ENCODE measurements at places on chromosomes 6 and 20.

DNA sequence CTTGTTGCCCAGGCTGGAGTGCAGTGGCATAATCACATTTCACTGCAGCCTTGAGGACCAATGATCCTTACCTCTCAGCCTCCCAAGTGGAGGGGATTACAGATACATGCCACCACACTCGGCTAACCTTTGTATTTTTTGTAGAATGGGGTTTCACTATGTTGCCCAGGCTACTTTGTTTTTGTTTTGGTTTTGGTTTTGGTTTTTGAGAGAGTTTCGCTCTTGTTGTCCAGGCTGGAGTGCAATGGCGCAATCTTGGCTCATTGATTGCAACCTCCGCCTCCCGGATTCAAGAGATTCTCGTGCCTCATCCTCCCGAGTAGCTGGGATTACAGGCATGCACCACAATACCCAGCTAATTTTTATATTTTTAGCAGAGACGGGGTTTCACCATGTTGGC is 105.5 kb downstream of the BMP7 start:
- DNase-seq, result no peak

DNA sequence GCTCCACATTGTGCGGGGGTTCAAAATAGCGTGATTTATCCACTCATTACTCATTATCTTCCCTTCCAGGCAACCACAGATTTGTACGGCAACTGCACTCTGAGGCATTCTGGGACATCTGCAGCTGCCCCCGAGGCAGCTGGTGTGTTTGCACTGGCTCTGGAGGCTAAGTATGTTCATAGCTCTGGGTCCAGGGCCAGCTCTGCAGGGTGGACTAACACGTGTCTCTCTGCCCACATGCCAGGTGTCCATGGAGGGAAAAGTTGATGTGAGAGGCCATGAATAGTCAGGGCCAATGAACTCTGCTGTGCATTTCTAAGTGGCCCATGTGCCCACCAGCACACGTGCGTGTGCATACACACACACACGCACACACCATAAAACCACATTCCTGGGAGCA is 74.9 kb downstream of the BFSP1 start:
- DNase-seq, result no peak

- no peak for DNase-seq
Observed at GRCh38 chr20:44494266-44494665, 18.6 kb downstream of the TTPAL start.

- DNase-seq, result no peak
Observed at GRCh38 chr6:98782772-98783171, 51.6 kb upstream of the POU3F2 start.

DNA sequence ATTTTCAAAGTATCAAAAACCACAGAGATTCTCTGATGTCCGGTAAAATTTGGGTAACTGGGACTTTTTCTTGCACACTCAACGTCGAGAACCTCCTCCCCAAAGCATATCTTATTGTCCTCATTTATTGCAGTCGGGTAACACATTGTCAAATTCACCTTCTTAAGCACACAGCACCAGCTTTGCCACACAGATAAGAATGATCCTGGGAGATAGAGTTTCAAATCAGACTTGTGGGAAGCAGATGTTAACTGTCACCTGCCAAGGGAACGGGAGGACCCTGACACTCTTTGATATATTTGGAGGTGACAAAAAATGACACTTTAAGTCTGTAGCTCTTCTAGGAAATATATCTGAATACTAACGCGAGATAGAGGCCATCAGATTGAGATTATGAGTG is 282.1 kb upstream of the BMP2 start:
- no peak for DNase-seq

- no peak for DNase-seq
Observed at GRCh38 chr20:9550283-9550682, 35.9 kb downstream of the LAMP5 start.

- no peak for DNase-seq
Observed at GRCh38 chr20:59940956-59941294, 736 bp downstream of the FAM217B start.

DNA sequence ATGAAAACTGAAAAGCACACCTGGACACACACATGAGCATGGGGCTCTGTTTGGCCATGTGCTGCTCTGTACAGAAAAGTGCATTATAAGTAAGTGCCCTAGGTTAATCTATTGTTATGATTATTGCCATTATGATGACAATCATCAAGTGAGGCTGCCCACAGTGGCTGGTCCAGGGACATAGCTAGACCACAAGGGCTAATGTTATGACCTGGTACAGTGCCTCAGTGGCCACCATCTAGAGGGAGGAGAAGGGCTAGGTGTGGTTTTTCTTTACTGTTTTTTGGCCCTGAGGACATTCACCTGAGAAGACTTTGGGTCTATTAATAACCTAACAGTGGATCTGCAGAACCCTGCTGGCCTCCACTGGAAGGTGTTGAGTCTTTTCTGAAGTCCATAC is 86.1 kb downstream of the GJA10 start:
- DNase-seq, result no peak

DNA sequence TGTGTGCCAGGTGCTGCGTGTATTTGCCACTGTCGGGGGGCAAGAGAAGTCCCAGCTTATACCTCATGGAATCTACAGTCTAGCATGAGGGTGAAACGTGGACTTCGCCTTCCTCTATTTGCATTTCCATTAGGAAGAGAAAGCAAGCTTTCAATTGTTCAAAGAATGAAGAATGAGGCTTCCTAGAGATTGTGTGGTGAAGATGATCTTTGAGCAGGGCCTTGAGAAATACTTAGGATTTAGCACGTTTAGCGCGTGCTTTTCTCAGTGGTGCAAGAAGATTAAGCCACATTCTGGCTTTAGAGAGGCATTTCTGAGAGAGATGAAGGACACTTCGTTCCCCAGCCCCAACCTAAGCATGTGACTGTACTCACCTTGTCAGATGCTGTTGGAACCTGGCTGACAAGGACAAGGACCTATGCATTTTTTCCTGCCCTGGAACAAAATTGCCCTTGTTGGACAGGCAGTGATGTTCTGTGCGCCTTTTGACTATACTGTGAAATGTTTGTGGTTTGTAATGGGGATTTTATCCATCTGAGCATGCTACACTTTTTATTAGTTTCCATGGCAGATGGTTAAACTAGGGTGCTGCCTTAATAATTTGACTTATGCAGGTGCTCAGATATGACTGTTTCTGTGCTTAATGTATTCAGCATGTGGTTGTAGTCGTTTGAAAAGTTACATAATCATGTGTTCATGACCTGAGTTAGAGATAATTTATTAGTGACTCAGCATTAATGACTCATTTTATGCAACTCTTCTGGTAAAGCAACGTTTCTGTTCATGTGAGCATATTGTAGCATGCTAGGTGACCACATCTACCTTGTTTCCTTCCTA is 10.7 kb downstream of the TULP4 start:
- no peak for DNase-seq

DNA sequence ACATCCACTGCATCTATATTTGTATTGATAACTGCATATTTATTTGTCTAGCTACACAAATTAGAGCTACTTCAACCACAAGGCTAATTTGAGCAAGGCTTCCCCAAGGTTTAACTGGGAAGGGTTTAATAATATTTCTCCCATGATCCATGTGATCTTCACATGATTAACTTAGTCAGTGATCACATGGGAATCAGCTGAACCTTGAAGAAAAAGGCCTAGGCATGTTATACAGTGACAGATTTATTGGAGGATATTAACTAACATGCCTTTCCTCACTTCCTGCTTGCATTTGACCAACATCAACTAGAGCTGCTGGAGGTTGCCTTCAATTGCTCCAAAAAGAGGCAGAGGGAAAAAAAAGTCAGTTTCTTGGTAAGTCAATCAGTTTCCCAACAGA is 417.0 kb downstream of the HAO1 start:
- no peak for DNase-seq

- DNase-seq, result no peak
Observed at GRCh38 chr6:14417377-14417776, 299.8 kb downstream of the CD83 start.

GRCh38 chr6:113856375-113856624 is 845 bp upstream of the MARCKS start:
- no peak for DNase-seq

DNA sequence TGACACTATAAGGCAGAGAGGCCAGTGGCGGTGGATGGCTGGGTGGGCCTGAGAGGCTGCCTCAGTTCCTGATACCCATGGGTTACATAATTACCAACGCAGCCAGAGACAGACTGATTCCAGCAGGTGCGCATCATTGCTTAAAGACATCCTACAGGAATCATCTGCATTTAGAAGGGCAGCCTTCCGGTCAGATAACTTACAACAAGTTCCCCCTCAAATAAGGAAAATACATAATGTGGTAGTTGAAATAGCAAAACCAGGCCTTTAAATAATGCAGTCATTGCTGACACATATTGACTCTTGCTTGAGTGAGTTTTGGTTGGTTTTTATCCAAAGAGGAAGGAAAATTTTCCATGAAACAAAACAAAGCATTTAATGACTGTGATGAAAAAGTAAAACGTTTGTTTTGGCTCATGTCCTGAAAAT is 81.9 kb downstream of the SIM1 start:
- no peak for DNase-seq
